H1 (cell line): ENCODE measurements at places on chromosomes 12 and 14. TPM values are rescaled to one million over a fixed set of nuclear protein-coding genes. Genes with fewer than 3 reads are reported as not detected.

- no peak for DNase-seq
Observed at GRCh38 chr12:90008277-90008676, 299.6 kb upstream of the ATP2B1 start.

DNA sequence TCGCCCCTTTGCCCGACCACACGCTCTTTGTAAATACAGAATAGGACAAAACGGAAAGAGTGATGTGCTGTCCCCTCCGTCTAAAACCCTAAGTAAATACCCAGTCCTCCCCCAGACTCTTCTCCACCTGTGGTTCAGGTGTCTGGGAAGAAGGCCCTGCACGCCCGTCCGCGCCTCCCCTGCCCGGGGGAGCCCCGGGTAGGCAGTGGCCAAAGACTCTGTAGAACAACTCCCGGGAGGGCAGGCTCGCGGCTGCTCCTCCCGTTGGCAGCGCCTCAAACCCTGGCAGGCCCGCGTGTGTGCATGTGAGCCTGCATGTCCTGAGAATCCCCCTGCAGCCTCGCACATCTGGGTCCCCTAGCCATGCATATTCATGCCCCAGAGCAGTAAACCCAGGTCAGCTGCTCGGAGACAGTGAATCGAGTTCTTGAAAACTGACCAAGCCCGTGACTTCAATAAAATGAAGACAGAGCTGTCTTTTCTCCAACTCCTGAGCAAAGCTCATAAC lies 165.8 kb downstream of the MON2 start:
- peak; percentile 70 for DNase-seq

- DNase-seq, result no peak
Observed at GRCh38 chr14:105602243-105602750, 75.9 kb downstream of the TMEM121 start.

DNA sequence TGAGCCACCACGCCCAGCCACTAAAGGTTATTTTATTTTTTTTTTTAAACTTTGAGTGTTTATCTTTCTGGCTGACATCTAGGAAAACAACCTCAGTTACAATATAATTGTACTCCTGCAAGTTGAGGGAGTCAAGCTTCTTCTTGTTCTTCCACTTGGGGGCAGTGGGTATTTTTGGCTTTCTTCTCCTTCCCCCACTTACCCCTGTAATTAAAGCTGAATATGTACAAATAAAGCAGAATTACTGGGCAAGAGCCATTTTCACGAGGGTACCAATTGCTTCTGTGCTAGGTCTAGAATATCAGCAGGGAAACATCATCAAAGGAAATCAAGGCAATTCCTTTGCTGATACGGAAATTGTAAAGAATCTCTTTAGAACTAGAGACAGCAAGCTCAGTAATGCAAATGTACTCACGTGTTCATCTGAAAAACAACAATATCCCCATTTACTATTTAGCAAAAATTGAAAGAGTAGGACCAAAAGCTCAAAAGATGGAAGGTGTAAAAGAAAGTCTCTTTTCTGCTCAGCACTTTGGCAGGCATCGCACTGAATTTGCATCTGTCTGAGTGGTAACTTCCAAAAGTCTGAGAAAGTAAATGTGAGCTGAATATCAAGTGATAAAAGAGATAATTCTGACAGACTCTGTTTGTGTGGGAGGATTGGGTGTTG lies 72.8 kb downstream of the TAOK3 start:
- DNase-seq, result no peak

GRCh38 chr14:50647282-50647681 lies 20.8 kb downstream of the SAV1 start:
- DNase-seq, result no peak

- DNase-seq, result no peak
Observed at GRCh38 chr14:53228966-53229365, 75.8 kb upstream of the DDHD1 start.

DNA sequence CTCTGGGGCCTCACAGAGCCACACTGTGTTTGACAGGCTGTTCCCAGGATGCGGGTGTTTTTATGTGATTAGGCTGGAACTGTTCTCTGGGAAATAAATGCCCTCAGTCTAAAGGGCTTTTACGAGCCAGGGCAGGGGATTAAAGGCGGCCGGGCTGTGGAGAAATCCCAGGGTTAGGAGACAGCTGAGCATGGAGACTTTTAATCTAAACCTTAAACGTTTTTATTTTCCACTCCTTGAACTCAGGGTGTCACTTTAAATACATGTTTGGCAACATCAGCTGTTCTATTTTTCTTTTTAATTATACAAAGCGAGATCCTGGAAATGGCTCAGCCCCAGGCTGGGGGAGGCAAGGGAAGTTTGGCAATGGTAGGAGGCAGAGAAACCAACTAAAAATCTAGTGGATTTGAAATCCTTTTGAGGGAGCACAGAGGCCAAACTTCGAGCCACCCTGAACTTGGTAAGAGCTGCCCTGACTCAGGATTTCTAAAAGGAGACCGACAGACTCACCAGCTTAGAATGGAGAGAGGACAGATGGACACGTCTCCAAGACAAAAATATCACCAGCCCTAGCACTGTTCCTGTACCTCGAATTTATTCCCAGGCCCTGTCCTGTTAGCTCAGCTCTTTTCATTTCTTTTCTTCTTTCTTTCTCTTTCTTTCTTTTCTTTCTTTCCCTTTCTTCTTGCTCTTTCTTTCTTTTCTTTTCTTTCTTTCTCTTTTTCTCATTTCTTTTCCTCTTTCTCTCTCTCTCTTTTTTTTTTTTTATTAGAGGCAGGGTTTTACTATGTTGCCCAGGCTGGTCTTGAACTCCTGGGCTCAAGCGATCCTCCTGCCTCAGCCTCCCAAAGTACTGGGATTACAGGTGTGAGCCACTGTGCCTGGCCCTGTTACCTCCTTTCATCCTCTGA lies 15.8 kb upstream of the ORAI1 start:
- no peak for DNase-seq

DNA sequence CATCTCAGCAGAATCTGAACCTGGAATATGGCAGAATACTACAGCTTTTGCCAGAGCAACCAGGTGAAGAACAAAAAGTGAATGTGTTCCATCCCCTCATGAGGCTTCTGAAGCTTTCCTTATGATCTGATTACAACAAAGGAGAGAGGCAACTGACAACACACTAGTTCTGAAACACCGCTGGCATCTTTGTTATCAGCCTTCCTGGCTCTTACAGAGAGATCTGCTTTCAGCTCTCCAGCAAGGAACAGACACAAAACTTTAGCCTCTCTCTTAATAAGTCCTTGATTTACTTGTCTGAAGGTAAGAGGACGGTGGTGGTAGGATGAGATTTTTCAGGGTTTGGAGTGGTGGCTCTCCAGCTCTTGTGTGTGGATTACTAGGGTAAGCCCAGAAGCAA lies 227.0 kb downstream of the PPM1H start:
- DNase-seq, result no peak

DNA sequence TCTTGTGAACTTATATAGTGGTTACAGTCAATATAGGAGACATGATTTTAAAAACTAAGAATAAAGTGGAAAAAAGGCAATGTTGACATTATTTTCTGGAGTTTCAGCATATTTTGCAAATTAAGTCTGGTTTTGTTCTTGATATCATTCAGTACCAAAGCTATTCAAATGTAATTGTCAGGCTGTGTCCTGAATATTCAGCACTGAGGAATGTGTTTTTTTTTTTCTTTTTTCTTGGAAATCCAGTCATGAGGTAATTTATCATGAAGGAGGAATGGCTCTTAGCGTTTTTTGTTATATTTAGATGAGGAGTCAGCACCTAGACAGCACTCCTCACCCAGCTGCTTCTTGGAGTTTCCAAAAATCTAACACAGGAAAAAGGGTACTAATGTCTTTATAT lies 225.5 kb downstream of the CCDC91 start:
- DNase-seq, result no peak

- no peak for DNase-seq
Observed at GRCh38 chr14:54591461-54591860, 24.5 kb downstream of the SAMD4A start.

DNA sequence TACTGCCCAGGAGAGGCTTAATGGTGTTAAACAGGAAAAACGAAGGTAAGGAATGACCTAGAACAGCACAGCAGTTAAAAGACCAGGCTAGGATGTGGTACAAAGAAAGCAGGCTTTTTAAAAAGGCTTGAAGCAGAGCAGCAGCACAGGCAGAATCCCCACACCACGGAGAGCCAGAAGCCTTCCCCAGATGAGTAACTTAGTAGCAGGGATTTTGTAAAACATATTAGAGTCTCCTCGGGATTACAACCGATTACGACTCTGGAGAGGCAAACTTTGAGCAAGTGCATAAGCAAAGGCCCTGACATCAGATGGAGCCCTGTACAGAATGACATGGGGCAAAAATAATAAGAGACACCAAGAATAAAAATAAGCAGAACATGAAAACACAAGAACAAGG lies 37.1 kb upstream of the DHRS4 start:
- DNase-seq, result no peak

Gene SYT1
- total RNA-seq, result 34.6 and 35.3 TPM in 2 replicates

Gene TARBP2
- 66.1 and 69.9 TPM in 2 replicates for total RNA-seq

Gene GRIN2B
- total RNA-seq, result 2.3 and 3.2 TPM in 2 replicates
